ENCODE measurements at places on chromosomes 1 and 21. TPM values are rescaled to one million over a fixed set of nuclear protein-coding genes. Genes with fewer than 3 reads are reported as not detected.
A peak's percentile ranks its signal among the peaks of the same experiment; 100 is the strongest.

DNA sequence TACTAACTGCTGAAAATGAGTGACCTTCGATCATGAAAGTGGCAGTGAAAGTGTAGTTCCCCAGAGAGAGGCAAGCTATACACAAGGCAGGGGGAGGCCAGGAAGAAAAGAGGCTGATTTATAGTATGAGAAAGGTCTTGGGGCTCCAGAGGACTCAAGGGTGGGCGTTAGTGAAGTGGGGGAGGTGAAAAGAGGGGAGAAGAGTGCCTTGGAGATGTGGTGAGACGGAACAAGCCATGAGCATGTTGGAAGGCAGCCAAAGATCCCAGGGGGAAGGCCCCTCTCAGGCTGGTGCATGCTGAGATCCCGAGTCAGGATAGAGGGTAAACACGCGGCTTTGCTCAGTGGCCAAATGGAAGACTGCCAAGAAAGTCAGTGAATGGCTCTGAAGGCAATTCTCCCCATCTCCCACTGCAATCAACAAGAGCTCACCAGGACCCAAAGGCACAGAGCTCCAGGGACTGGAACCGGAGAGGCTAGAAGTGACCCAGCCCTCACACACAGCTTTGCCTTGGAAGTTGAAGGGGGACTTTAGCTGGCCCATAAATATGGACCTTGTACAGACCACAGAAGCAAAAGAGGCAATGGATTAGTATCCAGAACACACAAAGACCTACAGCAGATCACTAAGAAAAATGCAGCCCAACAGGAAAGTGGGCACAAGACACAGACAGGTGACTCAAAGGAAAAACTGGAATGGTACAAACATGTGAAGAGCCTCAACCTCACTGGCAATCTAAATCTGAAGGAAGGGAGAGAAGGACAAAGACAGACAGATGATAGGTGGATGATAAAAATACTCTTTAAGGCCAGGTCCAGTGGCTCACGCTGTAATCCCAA, 49.6 kb downstream of the HSF2BP start:
- DNase-seq, result peak; percentile 85

DNA sequence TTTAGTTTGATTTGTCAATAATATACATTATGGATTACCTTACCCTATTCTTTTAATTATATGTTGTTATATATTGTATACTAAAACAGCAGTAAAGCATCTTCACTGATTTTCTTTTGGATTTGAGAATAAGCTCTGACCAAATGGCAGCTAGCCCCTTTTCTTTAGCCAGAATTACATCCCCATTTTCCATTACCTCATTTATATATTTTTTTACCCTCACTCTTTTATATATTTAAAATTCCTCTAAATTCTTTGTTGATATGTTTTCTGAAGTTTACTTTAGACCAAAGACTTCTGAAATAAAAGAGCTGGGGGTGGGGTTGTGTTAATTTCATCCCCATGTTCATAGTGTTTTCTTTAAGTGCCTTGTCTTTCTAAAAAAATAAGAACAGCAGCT, 24.6 kb downstream of the ANGPTL1 start:
- DNase-seq, result no peak

GRCh38 chr1:243733670-243734307, 116.3 kb downstream of the AKT3 start:
- no peak for DNase-seq

NBPF6 gene
- total RNA-seq, result not detected

GADD45A gene
- total RNA-seq, result 121 TPM

Data from A172 (cell line).